Germinal center (tissue), 1 donor: ENCODE measurements at places on chromosomes 4 and X.

- no peak for DNase-seq
These were observed 301.7 kb upstream of the CPEB2 start for GRCh38 chr4:14700544-14700943.

- no peak for DNase-seq
These were observed 125.7 kb downstream of the EIF4E start for GRCh38 chr4:98803251-98803650.

DNA sequence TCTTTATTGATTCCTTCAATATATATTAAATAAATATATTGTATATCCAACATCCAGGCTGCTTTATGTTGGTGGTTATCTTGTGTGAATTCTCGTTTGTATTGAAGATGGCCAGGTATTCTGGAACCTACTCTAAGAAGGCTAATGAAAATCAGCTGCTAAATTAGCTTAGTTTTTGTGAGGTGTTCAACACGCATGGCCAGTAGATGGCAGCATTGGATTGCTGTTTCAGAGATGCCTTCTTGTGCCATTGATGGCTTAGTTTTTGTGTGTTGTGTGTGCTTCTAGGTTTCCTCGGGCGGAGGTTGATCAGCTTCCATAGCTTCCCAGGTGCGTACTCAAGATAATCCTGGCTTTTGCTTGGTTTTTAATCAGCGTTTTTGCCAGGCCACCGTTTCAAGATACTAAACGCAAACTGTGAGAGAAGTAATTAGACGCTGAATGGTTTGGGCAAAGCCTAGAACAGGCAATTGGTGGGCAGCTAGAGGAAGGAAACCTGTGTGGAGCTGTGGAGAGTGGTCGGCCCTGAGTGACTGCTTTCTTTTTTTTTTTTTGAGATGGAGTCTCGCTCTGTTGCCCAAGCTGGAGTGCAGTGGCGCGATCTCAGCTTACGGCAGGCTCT lies 15.1 kb downstream of the NOCT start:
- DNase-seq, result peak; percentile 74

GRCh38 chr4:40986375-40986774 lies 228.0 kb downstream of the APBB2 start:
- DNase-seq, result no peak

DNA sequence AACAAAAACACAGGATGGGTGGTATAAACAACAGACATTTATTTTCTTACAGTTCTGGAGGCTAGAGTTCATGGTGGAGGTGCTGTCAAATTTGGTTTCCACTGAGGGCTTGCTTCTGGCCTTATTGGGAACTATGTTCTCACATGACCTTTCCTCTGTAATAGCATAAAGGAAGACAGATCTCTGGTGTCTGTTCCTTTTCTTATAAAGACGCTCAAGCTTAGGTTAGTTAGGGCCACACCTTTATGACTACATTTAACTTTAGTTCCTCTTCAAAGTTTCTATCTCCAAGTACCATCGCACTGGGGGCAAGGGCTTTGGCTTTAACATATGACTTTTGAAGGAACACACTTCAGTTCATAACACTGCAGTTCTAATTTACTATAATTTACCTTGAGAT lies 543.8 kb upstream of the CPEB2 start:
- DNase-seq, result no peak

GRCh38 chr4:27763830-27764525 lies 903.3 kb downstream of the STIM2 start:
- DNase-seq, result no peak

GRCh38 chr4:184668511-184669114 lies 19.1 kb downstream of the PRIMPOL start:
- no peak for DNase-seq

GRCh38 chr4:26648260-26648659 lies 64.4 kb downstream of the TBC1D19 start:
- no peak for DNase-seq
